ENCODE measurements at places on chromosomes 7 and 10.
A peak's percentile ranks its signal among the peaks of the same experiment; 100 is the strongest.

GRCh38 chr10:21452203-21452602 lies 73.3 kb downstream of the SKIDA1 start:
- H3K4me3 ChIP-seq, result no peak overlapping the region
- no peak overlapping the region for H3K27ac ChIP-seq
- H3K36me3 ChIP-seq, result no peaks in the 10 kb centered on the region
- H3K4me1 ChIP-seq, result no peaks in the 10 kb centered on the region
- DNase-seq, result no peak
- H3K27me3 ChIP-seq, result no peaks in the 10 kb centered on the region

GRCh38 chr7:143362131-143363015 lies at the start of gene FAM131B:
TSS of gene FAM131B (minus strand) at chr7:143362713. CDS start at chr7:143362603, 110 bp downstream.
- peak within 1 kb of the TSS; percentile 68 for H3K4me3 ChIP-seq
- peaks cover 15% of the 10 kb centered on the region for H3K4me1 ChIP-seq
- H3K27me3 ChIP-seq, result peaks cover 71% of the 10 kb centered on the region
- DNase-seq, result no peak
- no peaks in the 10 kb centered on the region for H3K36me3 ChIP-seq
- H3K27ac ChIP-seq, result no peak within 1 kb of the TSS

GRCh38 chr10:4067931-4068561 lies 283.0 kb upstream of the KLF6 start:
- H3K4me1 ChIP-seq, result peaks cover 6% of the 10 kb centered on the region
- no peak for DNase-seq
- H3K4me3 ChIP-seq, result no peak overlapping the region
- no peaks in the 10 kb centered on the region for H3K36me3 ChIP-seq
- H3K27ac ChIP-seq, result no peak overlapping the region
- no peaks in the 10 kb centered on the region for H3K27me3 ChIP-seq

DNA sequence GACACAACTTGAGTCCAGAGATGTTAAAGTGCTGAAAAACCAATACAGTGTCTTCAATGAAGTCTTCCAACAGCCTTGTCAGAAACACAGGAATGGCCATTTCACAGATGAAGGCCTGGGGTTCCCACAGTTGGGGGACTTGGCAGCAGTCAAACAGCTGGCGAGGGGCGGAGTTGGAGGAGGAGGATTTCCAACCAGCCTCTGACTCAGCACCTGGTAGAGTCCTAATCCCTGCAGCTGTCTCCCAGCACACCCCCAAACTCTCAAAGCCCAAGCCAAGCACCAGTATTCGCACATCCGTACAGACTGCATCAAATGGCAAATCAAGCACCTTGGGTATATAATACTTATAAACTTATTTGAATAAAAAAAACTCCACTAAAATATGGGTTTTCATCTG lies 28.0 kb downstream of the CTBP2 start:
- no peaks in the 10 kb centered on the region for H3K27me3 ChIP-seq
- H3K4me1 ChIP-seq, result peaks cover 52% of the 10 kb centered on the region
- H3K36me3 ChIP-seq, result no peaks in the 10 kb centered on the region
- H3K27ac ChIP-seq, result no peak overlapping the region

DNA sequence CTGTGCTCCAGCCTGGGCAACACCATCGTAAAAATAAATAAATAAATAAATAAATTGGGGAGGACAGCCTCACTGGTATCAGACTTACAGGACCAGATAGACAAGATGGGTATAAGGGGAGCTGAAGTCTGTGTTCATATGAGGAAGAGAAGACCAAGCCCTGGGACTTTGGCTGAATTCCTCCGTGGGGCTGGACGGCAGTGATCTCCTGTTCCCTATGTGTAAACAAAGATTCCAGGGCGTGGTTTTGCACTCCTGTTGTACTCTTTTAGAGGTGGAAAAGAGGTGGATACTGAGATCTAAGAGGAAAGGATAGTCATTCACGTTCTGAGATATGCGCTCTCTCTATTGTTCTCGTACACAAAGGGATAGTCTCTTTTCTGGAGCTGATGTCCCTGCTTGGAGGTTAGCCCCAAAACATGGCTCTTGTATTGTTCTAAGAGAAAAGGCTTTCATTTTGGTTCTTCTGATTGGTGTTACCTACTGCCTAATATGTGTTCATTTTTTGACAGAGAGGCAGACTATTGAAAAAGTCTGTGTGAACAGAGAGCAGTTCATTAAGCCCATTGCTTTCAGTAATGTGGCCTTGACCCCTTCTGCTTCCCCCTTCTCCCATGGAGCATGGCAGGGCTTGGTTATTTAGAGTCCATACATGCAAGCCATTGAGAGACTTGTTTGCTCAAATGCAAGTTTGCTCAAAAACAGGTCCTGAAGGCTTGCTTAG lies 12.3 kb downstream of the KCTD7 start:
- no peak overlapping the region for H3K4me3 ChIP-seq
- DNase-seq, result no peak
- H3K27ac ChIP-seq, result no peak overlapping the region
- peaks cover 10% of the 10 kb centered on the region for H3K4me1 ChIP-seq
- H3K36me3 ChIP-seq, result peaks cover 85% of the 10 kb centered on the region
- no peaks in the 10 kb centered on the region for H3K27me3 ChIP-seq

- no peak overlapping the region for H3K4me3 ChIP-seq
- DNase-seq, result no peak
These were observed 1190.3 kb upstream of the C7orf33 start for GRCh38 chr7:147400221-147400689.

DNA sequence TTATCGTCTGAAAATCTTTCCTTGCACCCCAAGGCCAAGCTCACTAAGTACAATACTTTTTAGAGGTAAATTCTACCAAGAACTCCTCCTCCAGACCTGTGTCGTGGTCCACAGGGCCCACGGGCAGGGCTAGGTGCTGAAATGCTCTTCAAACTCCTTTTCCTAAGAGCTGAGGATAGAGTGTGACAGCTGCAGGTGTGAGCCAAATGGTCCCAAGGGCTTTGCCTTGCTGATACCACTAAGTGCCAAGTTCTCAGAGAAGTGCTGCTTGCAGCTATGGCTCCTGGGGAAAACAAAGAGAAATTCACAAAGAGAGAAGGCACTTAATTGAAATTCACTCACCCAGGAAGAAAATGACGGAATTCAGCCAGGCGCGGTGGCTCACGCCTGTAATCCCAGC lies 868.9 kb upstream of the AUTS2 start:
- no peak for DNase-seq
- no peaks in the 10 kb centered on the region for H3K4me1 ChIP-seq
- no peak overlapping the region for H3K27ac ChIP-seq
- H3K4me3 ChIP-seq, result no peak overlapping the region
- H3K36me3 ChIP-seq, result no peaks in the 10 kb centered on the region

GRCh38 chr7:139661043-139661440 lies 116.8 kb downstream of the HIPK2 start:
- H3K4me3 ChIP-seq, result no peak overlapping the region
- H3K36me3 ChIP-seq, result no peaks in the 10 kb centered on the region
- no peaks in the 10 kb centered on the region for H3K27me3 ChIP-seq
- H3K27ac ChIP-seq, result peak overlapping the region; percentile 24

GRCh38 chr10:72170263-72170662 lies 45.5 kb upstream of the ANAPC16 start:
- no peak for DNase-seq
- H3K36me3 ChIP-seq, result no peaks in the 10 kb centered on the region
- peak overlapping the region; percentile 4 for H3K27ac ChIP-seq
- H3K4me1 ChIP-seq, result peaks cover 45% of the 10 kb centered on the region
- no peaks in the 10 kb centered on the region for H3K27me3 ChIP-seq

DNA sequence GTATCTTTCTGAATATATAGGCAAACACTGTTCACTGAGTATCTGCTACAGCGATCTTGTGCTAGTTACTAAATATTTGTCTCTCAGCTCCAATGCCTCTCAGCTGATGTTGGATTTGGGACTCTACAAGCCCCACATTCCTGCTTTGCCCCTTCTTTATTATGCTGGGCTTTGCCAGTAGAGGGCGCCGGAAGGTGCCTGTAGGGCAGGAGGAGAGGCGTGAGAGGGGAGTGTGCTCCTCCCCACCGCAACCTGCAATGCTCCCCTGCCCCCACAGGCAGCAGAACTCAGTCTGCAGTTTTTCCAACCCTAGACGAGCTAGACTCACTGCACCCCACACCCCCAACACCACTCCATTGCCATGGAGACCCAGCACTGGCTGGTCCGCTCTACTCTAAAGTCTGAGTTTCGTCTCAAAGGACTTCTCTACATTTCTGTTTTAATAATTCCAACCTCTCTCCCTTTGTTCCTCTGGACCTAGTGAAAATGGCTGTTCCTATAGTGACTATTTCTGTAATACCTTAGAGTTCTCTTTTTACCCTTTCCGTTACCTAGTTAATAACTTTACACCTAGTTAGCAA lies 337.6 kb downstream of the CCSER2 start:
- DNase-seq, result no peak
- no peak overlapping the region for H3K27ac ChIP-seq
- H3K27me3 ChIP-seq, result no peaks in the 10 kb centered on the region
- no peaks in the 10 kb centered on the region for H3K4me1 ChIP-seq

DNA sequence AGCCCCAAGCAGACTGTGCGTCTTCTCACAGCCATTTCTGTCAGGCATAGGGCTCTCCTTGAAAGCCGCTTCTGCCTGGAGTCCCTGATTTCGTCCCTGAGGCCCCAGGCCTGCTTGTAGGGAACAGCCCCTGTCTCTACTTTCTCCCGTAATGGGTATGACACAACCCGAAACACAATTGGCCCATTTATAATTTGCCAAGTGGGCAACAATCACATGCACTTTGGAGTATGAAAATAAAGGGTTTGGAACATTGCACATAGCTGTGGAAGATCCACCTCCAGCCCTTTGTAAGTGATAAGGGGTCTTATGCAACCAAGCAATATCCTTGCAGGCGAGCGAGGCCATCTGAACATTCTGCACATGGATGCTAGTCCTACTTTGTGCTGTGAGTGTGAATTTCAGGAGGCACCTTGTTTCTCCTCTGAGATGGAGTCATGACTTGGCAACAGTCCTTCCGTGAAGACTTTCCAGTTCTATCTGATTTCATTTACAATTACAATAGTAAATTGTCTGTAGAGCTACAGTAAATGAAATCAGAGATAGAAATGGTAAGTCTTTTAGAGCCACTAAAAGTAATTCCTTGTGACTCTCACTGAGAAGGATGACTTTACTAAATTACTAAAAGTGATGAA lies 141.5 kb downstream of the CUBN start:
- H3K27ac ChIP-seq, result no peak overlapping the region
- no peaks in the 10 kb centered on the region for H3K27me3 ChIP-seq
- DNase-seq, result no peak
- H3K36me3 ChIP-seq, result no peaks in the 10 kb centered on the region
- H3K4me3 ChIP-seq, result no peak overlapping the region

GRCh38 chr7:55092186-55092974 lies 73.6 kb downstream of the EGFR start:
- H3K27ac ChIP-seq, result peak overlapping the region; percentile 23
- no peak overlapping the region for H3K4me3 ChIP-seq
- H3K27me3 ChIP-seq, result no peaks in the 10 kb centered on the region

GRCh38 chr10:20457649-20458048 lies 439.5 kb downstream of the NEBL start:
- DNase-seq, result no peak
- H3K27ac ChIP-seq, result no peak overlapping the region
- no peaks in the 10 kb centered on the region for H3K36me3 ChIP-seq

GRCh38 chr10:30155401-30155800 lies 96.0 kb upstream of the JCAD start:
- no peak overlapping the region for H3K27ac ChIP-seq
- H3K36me3 ChIP-seq, result no peaks in the 10 kb centered on the region
- no peak overlapping the region for H3K4me3 ChIP-seq
- H3K4me1 ChIP-seq, result no peaks in the 10 kb centered on the region

DNA sequence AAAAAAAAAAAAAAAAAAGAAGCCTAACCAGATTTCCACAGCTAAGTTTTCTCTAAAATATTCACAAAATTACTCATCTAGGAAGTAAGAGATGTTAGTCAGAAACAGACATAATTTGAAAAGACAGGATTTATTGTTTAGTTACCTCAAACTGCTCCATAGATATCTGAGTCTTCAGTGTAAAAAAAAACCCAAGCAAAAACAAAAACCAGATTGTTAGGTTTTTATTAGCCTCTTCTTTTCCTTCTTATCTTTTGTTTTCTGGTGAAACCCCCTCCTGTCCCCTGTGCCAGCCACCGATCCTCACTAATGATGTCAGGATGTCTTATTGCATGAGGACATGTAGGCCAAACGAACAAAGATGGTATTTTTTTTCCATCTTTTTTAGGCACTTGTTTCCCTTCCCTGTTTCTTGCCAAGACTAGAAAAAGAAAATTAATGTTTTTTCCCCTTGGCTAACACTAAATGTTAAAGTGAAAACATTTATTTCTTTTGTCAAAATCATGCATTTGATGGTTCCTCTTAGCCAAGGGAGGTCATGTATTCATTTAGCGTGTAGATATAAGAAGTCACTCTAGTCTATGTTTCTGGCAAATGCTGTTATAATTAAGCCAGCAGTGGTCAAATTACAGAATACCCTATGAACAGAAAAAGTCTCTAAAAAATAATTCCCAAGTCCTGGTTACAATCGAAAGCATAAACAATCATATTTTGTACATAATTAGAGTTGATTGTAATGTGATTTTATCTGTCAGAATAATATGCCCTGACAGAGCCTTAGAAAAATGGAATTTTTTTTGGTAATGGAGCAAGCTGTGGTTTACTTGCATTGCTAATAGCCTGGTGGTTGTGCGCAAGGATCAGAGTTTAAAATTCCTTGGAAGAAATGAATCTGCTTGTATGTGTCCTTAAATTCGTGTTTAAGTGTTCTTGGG lies 702.4 kb upstream of the FZD8 start:
- H3K4me3 ChIP-seq, result no peak overlapping the region
- no peak for DNase-seq
- no peak overlapping the region for H3K27ac ChIP-seq
- H3K36me3 ChIP-seq, result no peaks in the 10 kb centered on the region

DNA sequence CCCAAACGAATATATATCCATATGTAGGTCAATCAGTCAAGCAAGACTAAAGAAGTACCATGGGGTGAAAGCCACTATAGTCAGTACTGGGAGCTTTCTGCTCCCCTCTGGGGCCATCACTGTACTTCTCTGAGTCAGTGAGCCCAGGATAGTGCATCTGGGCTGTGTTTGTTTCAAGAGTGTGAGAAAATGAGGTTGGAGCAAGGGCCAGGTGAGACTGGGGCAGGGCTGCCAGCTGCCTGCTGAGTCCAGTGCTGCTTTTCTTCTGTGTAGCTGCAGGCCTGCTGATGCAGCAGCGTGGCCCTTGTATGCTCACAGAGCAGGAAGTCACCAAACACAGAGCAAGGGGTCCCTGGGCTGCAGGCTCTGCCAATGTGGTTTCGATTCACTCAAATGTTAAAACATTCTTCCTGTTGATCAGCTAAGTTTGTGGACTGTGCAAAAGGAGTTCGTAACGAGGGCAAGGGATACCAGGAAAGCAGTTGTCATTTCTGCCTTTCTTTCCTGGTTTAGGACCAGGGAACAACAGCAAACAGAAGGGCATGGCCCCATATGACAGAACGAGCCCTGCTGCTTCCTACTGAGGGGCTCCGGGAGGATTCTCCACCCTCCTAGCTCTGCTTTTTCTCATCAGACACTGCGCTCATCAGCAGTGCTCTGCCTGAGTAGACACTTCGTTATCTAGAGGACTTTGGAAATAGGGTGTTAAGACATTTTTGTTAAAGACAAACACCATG lies 65.4 kb upstream of the TNS3 start:
- H3K27ac ChIP-seq, result no peak overlapping the region
- H3K4me3 ChIP-seq, result no peak overlapping the region
- no peaks in the 10 kb centered on the region for H3K27me3 ChIP-seq

GRCh38 chr7:37781156-37781555 lies 67.2 kb upstream of the NME8 start:
- H3K4me3 ChIP-seq, result no peak overlapping the region
- no peak overlapping the region for H3K27ac ChIP-seq
- H3K36me3 ChIP-seq, result no peaks in the 10 kb centered on the region
- DNase-seq, result no peak
- H3K4me1 ChIP-seq, result no peaks in the 10 kb centered on the region
- H3K27me3 ChIP-seq, result no peaks in the 10 kb centered on the region

All from esophagus squamous epithelium (tissue), 5 donors.